ENCODE measurements at places on chromosomes 16 and 17.
A peak's percentile ranks its signal among the peaks of the same experiment; 100 is the strongest.

- peak; percentile 71 for DNase-seq
Observed at GRCh38 chr16:89828199-89828869, at the start of gene SPIRE2. TSS of gene SPIRE2 (plus strand) at chr16:89828475. CDS start at chr16:89828551, 76 bp downstream.

- DNase-seq = peak; percentile 48
Observed at GRCh38 chr16:81189100-81189664, 49.3 kb upstream of the BCO1 start.

- no peak for DNase-seq
Observed at GRCh38 chr16:56643080-56643778, 4.8 kb downstream of the MT1A start.

GRCh38 chr17:43756201-43756600 is 2.4 kb downstream of the SOST start:
- DNase-seq = no peak

DNA sequence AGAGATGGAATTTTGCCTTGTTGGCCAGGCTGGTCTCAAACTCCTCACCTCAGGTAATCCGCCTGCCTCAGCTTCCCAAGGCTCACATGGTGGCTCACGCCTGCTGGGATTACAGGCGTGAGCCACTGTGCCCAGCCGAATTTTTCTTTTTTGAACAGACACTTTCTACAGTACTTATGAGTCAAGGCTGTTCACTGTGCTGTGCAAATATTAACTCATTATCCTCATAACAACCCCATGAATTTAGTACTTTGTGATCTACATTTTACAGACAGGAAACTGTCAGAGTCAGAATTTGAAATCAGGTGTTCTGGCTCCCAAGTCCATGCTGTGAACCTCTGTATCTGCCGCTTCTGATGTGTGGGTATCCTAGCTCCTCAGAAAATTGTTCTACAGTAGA is 25.7 kb upstream of the RASL10B start:
- no peak for DNase-seq

- no peak for DNase-seq
Observed at GRCh38 chr16:57107321-57107922, 15.0 kb downstream of the CPNE2 start.

DNA sequence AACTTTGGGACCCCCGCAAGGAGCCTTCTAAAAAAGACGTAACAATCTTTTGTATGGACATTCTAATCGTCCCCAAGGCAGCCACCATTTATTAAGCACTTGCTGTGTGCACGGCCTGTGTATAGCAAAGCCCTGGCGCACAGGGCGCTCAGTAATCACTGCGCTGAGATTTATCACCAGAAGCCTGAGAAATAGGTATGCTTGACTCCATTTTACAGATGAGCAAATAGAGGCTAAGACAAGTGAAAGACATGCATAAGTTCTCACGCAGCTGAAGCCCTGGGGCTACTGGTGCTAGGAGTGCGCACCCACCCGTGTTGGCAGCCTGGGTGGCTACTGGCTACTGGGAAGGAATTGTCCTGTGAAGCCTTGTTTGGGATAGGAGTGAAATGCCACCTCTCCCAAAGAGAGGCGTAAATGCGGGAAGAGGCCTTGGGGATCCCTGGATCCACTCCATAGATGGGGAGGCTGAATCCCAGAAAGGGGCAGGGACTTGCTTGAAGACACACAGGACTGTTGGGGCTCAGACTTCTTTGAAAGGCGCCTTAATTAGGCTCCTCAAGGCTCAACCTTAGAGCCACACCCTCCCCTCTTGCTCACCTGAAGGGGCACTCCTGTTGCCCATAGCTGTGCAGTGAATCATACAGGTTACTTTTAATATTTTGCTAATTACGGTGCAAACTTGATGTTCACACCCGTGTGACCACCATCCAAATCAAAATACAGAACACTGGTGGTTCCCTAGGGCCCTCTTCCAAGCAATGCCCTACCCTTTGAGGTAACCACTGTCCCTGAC is 634 bp upstream of the NATD1 start:
- DNase-seq = no peak

DNA sequence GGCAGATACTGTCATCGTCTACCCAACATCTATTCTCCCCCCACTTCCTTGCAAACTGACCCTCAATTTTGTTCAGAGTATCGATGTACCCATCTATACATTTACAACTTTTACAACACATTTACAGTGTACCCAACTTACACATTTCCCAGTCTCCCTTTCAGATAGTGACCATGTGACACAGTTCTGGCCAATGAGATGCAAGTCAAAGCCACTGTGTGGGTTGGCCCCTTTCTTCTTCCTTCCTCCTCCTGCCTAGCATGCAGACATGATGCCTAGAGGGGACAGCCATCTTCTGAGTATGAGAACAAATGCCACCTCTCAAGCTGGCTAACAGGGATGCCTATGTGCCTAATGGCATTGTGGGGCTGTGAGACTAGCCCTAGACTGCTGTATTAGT is 11.3 kb upstream of the NFAT5 start:
- DNase-seq = no peak

DNA sequence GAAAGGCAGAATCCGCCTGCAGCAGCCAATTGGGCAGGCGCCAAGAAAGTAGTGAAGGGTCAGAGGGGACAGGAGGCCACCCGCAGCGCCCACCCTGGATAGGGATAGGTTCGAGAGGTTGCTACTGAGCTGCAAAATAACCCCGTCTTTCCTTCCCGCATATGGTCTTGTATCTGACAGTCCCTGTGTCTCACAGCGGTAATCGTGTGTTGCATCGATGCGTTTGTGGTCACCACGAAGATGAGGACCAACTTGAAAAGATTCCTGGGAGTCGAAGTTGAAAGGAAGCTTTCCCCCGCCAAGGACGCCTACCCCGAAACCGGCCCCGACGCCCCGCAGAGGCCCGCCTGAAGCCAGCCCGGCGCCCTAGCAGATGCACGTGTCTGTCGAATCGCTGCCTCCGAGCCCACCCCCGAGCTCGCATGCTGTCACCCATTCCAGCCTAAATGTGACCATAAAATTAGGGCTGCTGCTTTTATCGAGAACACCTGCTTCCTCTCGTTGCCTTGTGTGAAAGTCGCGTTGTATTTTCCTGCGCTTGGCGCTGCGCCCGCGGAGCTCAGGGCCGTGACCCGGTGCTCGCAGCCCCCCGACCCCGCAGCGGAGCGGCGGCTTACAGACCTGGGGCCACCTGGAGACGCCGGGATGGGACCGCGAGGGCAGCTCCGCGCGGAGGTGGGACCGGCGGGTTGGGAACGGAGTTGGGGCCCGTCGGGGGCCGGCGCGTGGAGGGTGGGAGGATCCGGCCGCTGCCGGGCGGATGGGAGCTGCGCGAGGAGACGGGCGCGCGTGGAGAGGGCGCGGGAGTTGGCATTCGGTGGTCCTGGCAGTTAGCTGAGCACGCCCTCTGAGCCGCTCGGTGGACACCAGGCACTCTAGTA is at the start of gene CMTM2:
Gene CMTM2 (plus strand): TSS at position 813 of the 881 bp plus-strand sequence. CDS start 145 bp downstream, outside the sequence.
- no peak for DNase-seq

GRCh38 chr17:36118477-36119353 is 15.1 kb downstream of the CCL4 start:
- DNase-seq = no peak

DNA sequence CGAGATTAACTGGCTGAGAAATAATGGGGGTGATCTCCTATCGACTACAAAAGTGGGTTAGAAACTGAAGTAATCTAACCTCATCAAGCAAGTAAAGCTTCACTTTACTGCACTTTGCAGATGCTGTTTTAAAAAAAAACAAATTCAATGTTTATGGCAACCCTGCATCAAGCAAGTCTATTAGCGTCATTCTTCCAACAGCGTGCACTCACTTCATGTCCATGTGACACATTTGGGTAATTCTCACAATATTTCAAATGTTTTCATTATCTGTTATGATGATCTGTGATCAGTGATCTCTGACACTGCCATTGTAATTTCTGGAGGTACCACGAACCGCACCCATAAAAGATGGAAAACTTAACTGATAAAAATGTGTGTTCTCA is 70.8 kb downstream of the KANSL1 start:
- DNase-seq = no peak

DNA sequence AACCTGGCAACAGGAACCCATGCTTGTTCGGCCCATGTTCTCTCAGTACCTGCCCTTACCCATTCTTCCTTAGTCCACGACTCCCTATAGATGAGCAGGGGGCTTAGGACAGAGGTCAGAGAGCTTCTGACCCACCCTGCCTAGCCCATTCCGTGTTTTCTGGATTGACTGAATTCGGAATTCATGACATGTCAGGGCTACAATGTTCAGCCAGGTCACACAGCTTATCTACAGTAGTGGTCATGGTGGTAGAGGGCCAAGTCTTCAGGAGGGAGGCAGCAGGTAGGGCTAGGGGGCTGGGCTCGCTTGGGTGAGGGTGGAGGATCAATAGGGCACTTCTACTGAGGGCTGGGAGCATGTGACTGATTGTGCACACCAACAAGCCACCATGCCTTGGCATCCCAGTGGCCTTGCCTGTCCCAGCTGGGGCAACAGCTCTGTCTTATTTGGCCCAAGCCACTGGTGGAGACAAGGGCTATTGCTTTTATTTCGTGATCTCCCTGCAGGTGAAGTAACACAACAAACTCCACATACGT is 3.1 kb downstream of the HEXIM2 start:
- no peak for DNase-seq

DNA sequence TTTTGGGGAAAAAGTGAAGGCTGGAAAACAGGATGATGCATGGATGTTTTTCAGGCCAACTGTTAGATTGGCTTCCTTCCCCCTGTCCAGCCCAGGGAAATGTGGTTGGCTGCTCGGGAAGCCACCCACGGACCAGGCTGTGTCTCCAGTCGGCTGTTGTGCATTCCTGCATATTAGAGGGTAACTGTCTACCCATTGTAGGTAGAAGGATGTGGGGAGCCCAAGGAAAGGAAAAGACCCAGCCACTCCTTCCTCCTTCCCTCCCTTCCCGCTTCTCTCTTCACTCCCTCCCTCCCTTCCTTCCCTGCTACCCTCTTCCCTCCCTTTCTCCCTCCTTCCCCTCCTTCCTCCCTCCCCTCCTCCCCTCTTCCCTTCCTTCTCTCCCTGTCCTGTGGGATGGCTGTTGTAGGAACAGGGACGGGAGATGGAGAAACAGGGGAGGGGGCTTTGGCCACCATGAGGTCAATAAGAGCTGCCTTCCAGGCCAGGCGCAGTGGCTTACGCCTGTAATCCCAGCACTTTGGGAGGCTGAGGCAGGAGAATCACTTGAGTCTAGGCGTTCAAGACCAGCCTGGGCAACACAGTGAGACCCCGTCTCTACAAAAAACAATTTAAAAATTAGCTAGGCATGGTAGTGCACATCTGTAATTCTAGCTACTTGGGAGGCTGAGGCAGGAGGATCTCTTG is 16.9 kb downstream of the SYT17 start:
- DNase-seq = no peak

- DNase-seq = no peak
Observed at GRCh38 chr16:88058136-88058535, 106.9 kb downstream of the BANP start.

- DNase-seq = no peak
Observed at GRCh38 chr16:2586901-2587480, 49.2 kb downstream of the PDPK1 start.

GRCh38 chr17:10022416-10022815 is 117.3 kb upstream of the RCVRN start:
- DNase-seq = no peak

GRCh38 chr16:57697896-57698537 is 3.4 kb downstream of the DRC7 start:
- DNase-seq = no peak

DNA sequence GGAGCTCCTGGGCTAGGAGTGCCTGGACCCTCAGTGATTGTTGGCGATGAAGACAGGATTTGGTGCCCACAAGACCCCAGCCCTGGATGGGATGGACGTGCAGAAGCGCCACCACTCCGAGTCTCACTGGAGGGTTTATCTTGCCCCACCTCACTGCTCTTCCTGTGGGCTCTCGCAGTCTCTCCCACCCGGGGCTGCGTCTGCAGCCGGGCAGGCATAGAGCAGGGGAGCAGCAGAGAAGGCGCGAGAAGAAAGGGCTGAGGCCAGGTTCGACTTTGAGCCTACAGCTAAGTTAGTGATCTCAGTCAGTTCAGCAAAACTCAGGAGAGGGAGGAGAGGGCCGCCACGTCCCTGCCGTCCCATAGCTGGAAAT is 6.6 kb downstream of the UBE2I start:
- no peak for DNase-seq

DNA sequence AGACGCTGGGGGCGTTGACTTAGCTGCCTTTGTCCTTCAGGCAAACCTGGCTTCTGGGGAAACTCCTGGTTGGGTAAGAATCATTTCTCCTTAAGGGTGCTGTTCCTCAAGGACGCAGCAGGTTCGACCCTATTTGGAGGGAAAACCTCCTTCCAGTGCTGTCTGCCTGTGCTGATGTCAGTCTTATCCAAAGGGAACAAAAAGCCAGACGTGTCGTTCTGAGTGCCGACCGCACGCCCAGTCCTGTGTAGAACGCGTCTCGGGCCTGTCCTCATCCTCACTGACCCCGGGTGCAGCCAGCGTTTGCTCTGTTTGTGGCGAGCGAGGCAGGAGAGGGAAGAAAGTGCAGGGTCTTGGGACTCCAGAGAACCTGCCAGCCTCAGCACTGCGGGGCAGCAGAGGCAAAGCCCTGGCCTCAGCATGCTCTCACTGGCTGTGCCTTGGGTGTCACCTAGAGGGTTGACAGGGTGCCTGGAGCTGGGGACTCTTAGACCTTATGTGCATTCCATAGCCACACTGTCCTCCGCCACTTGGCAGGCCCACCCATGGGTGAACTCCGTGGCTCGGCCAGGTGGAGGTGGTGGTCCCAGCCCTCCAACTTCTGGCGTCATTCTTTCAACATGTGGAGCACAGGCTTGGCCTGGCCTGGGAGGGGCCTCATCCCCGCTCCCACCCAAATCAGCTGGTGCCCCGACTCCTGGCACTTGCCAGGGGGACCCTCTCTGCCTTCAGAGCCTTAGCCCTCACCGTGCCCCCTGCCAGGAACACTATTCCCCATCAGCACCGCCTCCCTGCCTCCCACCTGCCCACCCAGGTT is 6.0 kb downstream of the SNN start:
- DNase-seq = no peak

GRCh38 chr17:79909121-79909520 is 69.9 kb upstream of the CBX4 start:
- DNase-seq = no peak

Data from IMR-90 (cell line).